ENCODE measurements at places on chromosomes 6 and 20.

- no peak for DNase-seq
Measured at GRCh38 chr6:164838068-164838615, 471.3 kb downstream of the C6orf118 start.

GRCh38 chr6:53299331-53300005 lies 49.3 kb downstream of the ELOVL5 start:
- DNase-seq: no peak

DNA sequence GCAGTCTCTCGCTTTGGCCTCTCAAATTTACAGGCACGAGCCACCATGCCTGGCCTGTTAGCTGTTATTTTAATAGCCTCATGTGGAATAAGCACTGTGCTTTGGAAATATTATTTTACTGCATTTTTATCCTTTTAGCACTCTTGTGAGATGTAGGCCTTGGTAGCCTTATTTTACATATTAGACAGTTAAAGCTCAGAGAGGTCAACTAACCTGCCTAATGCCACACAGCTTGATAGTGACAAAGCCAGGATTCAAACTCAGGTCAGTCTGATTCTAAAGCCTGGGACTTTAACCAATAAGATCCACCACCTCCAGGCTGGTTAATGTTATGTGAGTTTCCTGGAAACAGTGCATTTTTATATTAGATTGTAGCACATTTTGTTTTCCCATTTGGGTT lies 9.5 kb downstream of the TNFAIP3 start:
- DNase-seq: no peak

- no peak for DNase-seq
Measured at GRCh38 chr20:48094196-48094749, 309.0 kb upstream of the SULF2 start.

DNA sequence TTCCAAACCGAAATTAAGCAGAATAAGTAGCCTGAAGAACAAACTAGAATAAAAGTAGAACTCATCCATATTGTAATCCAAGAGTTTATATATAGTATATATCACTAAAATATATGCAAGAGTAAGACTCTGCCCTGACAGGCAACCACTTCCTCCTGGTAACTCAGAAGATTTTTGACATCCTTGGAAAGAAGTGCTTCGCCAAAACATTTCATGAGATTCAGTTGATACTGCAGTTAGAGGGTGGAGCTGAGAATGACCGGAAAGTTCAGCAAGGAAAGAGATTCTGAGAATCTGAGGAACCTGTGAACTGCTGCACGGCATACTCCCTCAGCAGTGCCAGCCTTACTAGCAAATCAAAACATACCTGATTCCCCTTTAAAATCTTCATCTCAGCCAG lies 79.6 kb downstream of the CDK19 start:
- no peak for DNase-seq

- DNase-seq: no peak
Measured at GRCh38 chr20:58039274-58040092, 189.0 kb downstream of the ANKRD60 start.

- no peak for DNase-seq
Measured at GRCh38 chr6:11025921-11026635, 18.0 kb downstream of the ELOVL2 start.

GRCh38 chr6:83352424-83353061 lies 78.3 kb downstream of the ME1 start:
- no peak for DNase-seq

DNA sequence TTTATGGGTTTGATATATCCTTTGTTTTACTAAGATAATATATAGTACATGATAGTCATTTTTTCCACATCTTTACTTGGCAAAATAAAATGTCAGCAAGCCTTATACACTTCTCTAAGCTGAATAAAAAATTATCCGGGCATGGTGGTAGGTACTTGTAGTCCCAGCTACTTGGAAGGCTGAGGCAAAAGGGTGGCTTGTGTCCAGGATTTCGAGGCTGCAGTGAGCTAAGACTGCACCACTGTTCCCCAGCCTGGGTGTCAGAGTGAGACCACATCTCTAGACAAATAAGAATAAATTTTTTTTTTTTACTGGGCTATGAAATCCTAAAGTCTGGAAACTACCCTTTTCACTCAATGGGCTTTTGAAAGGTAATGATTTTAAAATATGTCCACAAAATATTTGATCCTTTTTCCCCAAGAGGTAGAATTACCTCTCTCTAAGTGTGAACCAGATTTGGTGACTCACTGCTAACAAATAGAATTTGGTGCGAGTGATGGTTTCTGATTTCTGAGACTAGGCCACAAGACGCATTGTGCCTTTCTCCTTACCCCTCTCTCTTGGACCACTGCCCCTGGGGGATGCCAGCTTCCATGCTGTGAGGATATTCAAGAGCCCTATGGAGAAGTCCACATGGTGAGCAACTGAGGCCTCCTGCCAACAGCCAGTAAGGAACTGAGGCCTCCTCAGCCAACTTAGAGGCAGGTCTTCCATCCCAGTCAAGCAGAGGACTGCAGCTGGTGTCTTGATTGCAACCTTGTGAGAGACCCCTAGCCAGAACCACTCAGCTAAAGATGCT lies 84.2 kb upstream of the ZNFX1 start:
- no peak for DNase-seq

DNA sequence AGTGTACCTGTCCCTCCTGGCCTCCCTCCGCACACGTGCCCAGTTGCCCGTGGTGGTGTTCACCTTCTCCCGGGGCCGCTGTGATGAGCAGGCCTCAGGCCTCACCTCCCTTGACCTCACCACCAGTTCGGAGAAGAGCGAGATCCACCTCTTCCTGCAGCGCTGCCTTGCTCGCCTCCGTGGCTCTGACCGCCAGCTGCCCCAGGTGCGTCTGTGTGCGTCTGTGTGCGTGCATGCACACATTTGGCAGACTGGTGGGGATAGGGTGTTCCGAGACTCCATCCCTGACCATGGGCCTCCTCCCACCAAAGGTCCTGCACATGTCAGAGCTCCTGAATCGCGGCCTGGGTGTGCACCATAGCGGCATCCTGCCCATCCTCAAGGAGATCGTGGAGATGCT lies 4.9 kb downstream of the SKIC2 start:
- no peak for DNase-seq

GRCh38 chr20:63328718-63329275 lies 32.4 kb downstream of the CHRNA4 start:
- DNase-seq: no peak

- DNase-seq: no peak
Measured at GRCh38 chr6:8905757-8906156, 470.4 kb upstream of the SLC35B3 start.

- DNase-seq: no peak
Measured at GRCh38 chr6:147099974-147100373, 104.2 kb upstream of the STXBP5 start.

All from activated naive CD4-positive, alpha-beta T cell (primary cell).